Germinal center (tissue), 1 donor: ENCODE measurements at places on chromosomes 6 and 20.

DNA sequence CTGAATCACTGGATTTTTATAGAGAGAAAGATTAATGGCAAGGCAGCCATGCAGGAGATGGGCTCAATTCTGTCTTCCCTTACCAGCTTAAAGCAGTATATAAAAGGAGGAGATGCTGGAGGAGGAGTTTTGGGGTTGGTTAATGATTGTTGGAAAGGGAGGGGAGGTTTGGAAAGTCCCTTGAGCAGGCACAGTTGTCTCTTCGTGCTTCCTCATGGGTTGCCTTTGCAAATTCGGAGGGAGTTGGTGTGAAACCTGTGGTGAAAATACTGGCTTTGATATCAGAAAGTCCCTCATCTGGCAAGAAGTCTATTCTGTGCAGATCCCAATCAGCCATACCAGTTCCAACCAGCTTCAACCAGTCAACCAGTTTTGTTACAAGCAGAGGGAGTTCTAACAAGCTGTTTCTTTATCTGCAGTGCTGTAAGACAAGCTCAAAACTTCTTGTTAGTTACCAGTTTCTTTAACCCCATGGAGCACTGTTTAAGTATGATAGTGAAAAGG lies 107.0 kb downstream of the HIVEP1 start:
- DNase-seq: no peak

DNA sequence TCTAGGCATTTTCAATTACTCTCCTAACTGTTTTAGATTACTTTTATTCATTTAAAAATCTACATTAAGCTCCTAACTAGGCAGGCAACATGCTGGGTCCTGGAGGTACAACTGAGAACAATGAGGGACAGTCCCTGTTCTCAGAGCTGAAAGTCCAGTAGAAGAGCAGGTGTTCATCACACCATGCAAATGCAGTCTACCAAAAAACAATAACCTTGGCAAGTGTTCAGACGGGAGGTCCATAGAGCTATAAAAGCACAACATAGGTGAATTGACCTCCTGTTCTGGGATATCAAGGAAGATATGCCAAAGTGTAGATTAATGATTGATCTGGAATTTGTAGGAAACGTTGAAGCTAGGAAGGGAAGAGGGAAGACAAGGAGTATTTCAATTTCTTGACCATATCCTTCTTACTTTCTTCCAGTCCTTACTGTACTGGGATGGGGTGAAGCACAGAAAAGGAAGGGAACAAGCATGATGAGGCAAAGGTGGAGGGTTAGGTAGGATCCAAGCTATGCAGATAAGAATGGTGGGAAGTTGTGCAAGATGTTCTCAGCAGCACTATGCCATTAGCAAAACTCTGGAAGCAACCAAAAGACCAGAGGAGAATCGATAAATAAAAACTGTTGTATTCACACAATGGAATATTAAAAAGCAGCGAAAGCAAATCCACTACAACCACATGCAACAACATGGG lies 485.7 kb upstream of the JARID2 start:
- DNase-seq: no peak

- DNase-seq: no peak
Measured at GRCh38 chr6:27130668-27131428, 116.7 kb upstream of the PRSS16 start.

DNA sequence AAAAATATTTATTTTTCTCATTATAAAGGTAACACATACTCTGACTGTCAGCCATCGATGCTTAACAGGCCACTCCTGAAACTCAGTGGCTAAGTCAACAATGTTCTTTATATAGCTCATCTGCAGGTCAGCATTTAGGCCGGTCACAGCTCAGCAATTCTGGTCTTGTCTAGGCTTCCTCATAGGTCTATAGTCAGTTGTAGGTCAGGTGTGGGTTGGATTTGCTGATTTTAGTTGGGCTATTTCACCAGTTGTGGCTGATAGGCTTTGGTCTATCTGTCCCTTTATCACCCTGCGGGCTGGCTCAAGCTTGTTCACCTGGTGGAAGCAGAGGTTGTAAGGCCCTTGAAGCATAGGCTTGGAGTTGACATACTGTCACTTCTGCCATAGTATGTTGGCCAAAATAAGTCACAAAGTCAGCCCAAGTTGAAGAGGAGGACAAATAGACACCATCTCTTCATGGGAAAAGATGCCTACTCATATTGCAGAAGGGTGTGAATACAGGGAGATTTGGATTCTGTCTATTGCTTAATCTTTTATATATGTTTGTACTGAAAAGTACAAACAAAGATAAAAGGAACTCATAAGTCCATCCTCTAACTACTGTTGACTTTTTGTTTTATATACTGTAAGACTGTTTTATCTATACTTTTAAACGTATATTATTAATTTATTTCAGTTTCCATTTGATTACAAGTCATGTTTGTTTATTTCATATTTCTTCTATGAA lies 75.0 kb downstream of the BCKDHB start:
- DNase-seq: no peak

DNA sequence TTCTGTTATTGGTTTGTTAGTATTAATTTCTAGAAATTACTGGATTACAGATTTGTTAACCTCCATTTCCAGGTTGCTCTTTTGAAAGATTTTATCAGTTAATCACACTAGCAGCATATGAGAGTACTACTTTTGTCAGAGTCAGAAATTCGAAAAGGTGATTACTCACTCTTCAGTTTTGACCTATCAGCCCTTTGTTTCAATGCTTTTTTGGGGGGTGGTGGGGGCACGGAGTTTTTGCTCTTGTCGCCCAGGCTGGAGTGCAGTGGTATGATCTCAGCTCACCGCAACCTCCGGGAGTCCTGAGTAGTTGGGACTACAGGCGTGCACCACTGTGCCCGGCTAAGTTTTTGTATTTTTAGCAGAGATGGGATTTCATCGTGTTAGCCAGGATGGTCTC lies 149.2 kb downstream of the JARID2 start:
- DNase-seq: no peak

DNA sequence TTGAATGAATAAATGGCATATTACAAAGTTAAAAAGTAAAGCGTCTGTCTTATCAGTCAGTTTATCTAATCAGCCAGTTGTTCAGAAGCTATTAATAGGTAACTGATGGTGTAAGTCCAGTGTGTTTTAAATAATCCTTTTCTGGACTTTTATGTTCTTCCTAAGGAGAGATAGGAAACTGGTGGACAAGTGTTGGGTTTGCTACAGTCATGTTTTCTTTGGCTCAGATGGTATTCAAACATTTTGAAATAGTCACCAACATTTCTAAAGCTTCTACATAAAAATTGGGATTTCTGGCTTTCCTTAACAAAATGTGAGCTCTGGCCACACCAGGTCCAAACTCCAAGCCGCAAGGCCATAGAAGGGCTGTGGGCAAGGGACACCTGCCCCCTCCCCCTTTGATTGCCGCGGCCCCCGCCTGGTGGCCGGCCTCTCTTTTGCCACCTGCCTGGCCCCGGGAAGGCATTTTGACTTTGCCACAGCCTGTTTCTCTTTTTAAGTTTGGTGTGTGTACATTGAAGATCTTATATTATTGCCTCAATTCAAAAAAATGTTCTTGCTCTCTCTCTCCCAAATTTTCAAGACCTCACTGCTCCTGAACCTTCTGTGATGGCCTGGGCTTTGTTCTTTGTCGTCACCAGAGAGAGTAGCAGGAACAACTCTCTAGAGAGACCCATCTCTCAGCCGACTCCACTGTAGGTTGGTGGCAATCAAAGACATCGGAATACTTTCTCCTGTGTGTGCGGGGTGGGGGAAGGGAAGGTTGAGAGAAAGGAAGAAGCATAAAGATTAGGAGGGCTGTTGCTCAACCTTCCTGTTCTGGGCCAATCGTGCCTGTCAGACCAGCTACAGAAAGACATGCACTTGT lies 84.0 kb upstream of the ZNF217 start:
- DNase-seq: no peak

GRCh38 chr6:84273048-84273809 lies 45.8 kb upstream of the CEP162 start:
- no peak for DNase-seq

GRCh38 chr6:126955621-126956020 lies 162.8 kb upstream of the RSPO3 start:
- DNase-seq: no peak

DNA sequence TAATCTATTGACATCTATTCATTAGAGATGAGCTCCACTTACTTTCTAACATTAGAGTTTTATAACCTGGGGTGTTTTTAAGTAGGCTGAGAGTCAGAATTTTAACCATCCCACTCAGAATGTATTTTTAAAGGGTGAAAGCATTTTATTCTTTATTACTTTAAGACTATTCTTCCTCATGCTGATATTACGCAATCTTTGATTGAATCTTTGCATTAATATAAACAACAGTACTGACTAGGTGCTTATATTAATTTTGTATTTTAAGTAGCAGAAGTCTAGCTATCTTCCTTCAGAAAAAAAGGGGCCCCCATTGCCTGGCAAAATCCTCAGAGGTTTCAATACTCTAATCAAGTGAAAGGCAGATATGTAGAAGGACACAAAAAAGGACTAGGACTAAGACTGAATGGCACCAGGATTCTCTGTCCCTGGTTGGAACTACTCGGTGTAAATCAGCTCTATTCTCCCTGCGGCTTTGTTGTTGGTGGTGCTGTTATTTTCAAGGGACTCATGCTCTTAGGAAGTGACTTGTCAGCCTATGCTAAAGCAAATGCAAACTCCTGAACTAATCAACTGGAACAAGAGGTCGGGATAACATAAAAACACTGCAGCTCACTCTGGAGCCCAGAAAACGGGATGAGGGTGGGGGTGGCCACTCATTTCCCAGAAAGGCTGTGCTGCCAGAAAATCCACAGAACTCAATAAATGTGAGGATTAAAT lies 1324.4 kb downstream of the GRIK2 start:
- DNase-seq: no peak
